ENCODE measurements at places on chromosomes 6 and 20.

GRCh38 chr6:37673436-37673835 is 24.2 kb downstream of the MDGA1 start:
- no peak for DNase-seq

- DNase-seq: peak; percentile 70
These were observed 36.7 kb upstream of the AAR2 start for GRCh38 chr20:36199345-36200257.

DNA sequence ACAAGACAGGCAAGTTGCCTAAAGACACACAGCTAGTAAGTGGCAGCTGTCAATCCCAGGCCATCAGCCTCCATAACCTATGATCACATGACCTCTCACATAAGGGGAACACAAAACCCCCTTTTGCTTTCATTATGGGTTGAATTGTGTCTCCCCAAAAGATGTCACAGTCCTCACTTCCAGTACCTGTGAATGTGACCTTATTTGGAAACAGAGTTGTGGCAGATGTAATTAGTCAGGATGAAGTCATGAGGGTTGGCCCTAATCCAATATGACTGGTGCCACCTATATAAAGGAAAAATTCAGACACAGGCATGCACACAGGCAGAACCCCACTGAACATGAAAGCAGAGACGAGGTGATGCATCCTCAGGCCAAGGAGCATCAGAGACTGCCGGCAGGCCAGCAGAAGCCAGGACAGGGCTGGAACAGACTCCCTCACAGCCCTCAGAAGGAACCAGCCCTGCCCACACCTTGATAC is 33.6 kb downstream of the GFOD1 start:
- DNase-seq: no peak

DNA sequence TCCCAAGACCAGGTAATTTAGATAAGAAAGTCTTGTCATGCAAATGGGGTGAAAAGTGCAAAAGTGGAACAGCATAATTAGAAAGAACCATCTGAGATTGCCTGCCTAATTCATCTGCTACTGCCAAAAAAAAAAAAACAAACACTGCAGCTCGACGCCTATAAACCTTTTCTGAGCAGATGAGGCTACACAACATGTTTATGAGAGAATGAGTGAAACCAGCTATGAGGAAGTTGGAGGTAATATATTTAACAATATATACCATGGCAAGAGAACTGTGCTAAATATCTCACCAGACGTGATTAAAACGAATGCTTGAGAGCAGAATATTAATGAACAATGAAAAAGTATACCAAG is 50.0 kb downstream of the LAMA4 start:
- DNase-seq: no peak

GRCh38 chr20:62891111-62891510 is 29.5 kb upstream of the TCFL5 start:
- no peak for DNase-seq
